SW 1271 (cell line): ENCODE measurements at places on chromosomes 3 and 15.
A peak's percentile ranks its signal among the peaks of the same experiment; 100 is the strongest.

GRCh38 chr3:124118397-124118796, 126.5 kb upstream of the ROPN1 start:
- DNase-seq: no peak

DNA sequence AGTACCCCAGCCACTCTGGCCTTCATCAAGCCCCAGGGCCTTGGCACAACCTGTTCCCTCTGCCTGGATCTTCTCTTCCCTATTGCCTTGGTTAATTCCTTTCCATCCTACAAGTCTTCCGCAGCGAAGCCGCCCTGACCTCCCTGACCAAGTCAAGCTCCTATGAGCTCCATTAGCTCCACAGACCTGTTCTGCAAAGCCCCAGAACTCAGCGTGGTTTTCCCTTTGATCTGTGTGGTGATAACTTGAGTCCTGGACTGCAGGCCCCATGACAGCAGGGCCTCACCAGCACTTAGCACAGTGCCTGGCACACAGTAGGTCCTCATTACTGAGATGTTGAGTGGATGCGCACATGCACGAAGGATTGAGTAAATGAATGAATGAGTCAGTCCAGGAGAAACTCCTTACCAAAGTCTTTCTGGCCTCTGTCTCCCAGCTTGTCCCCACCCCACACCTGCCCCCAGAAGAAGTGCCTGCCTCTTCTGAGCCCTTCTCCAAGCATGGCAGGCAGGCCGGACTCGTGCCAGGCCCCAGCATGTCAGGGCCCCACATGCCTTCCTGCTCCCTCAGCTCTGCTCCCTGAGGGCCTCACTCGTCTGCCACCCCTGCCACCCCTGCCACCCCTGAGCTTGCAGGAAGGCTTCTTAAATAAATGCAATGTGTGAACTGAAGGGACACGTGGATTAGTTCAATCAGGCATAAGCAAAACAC, 6.3 kb downstream of the ANPEP start:
- no peak for DNase-seq

DNA sequence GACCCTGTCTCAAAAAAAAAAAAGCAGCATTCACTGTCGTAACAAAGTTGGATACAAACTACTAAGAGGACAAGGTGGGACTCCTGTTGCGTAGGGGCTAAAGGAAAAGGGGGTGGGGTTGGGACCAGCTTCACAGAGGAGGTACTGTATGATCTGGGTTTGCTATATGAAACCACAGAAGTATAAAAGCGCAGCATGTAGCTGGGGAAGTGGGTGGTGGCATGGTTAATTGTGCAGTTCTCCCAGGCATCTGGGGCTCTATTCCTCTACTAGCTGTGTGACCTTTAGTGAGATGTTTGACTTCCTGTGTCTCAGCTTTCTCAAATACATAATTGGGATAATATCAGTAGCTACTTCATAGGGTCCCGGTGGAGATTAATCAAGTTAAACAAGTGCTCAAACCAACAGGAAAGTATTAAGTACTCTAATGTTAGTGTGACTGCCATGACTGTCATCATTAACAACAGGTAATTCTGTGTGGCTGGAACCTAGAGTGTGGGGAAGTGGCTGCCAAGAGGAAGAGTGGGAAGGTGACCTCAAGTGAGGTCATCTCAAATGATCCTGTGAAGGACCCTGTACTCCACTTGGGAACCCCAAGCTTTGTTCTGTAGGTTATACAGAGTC, 11.5 kb downstream of the PARP16 start:
- no peak for DNase-seq

DNA sequence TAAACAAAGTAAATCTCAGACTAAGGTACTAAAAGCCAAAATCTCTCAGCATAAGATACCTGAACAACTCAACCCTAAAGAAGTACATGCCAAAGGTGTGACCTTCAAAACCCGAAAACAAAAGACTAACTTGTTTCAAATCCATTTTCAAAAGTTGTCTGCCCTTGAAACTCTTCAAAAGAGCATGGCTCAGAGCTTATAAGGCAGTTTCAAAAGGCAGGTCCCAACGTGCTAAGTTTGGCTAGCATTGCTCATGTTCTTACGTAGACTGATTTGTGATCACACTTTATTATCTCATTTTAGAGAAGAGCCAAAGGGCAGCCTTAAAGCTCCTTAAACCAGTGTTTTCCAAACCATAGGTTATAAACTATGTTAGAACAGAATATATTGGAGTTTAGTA, 112.2 kb downstream of the FEZF2 start:
- no peak for DNase-seq

GRCh38 chr15:27693280-27693679, 405.8 kb downstream of the OCA2 start:
- no peak for DNase-seq

- no peak for DNase-seq
These were observed at the start of gene PARP15 for GRCh38 chr3:122577409-122578031. TSS of gene PARP15 (plus strand) at chr3:122577650. CDS start at chr3:122577668, 18 bp downstream.

DNA sequence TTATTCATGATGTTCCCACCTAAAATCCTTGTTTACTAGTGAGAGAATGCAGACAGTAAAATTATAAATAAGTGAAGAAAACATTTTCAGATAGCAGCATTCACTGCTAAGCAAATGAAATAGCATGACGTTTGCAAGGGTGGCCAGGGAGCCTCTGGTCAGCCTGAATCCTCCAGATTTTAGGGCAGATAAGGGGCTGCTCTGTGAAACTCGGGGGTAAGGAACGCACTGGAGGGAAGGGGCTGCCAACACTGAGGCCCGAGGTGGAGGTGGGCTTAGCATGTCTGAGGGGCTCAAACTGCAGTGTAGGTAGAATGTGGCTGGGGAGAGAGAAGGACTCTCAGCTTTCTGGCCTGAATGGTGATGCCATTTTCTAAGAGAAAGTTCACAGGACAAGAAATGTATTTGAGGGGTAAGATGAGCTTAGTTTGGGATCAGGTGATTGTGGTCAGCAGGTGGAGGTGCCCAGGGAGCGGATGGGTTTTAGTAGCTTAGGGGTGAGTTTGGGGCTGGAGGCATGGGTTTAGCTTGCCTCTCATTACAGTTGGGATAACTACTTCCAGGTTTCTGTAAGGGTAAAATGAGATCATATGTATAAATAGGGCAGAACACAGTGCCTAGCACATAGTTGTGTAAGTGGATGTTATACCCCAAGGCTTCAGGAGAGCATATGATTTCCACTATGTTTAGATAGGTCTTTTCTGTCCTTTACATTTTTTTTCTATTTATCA, 20.5 kb downstream of the GPR171 start:
- DNase-seq: no peak

DNA sequence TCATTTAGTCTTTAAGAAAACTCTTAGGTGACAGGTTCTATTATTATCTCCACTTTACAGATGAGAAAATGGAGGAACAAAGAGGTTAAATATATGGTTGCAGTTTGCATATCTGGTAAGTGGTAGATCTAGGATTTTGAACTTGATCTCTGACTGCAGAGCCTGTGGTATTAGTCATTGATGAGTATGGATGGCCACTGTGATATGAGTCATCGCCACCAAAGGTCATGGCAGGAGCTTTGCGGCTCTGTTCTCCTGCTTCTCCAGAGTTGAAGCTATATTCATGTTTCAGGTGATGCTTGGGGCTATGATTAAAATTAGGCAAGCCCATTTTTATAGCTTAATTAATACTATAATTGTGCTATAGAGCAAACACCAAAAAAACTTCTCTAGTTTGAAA, 306.2 kb upstream of the DPPA4 start:
- peak; percentile 69 for DNase-seq

DNA sequence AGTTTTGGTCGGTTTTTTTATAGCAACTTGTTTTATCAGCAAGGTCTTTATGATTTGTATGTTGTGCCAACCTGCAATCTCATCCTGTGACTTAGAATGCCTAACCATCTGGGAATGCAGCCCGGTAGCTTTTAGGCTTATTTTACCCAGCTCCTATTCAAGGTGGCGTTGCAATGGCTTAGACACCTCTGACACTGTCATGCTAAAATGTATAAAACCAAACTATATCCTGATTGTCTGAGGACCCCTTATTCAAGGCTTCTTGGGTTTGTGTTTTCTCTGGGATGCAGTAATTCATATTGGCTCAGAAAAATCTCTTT, 209.0 kb upstream of the ALCAM start:
- no peak for DNase-seq

DNA sequence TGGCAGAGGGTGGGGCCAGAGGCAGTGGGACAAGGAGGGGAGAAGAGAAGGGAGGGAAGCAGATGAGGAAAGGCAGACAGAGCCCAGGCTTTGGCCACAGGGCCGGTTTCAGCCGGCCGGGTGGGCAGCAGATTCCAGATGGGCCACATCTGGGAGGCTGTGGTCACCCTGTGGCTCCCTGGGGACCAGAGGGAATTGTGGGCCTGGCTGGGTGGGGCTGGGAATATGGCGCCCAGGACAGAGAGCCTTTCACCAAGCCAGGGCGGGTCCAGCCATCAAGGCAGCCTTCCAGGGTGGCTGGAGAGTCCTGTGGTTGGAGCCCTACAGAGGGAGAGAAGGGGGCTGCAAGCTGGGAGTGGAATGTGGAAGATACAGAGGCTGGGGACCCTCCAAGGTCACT, 18.9 kb downstream of the PTH1R start:
- DNase-seq: no peak

GRCh38 chr3:190378240-190378891, 9.6 kb upstream of the CLDN16 start:
- no peak for DNase-seq

GRCh38 chr3:13025778-13026518, 47.3 kb downstream of the IQSEC1 start:
- no peak for DNase-seq

- DNase-seq: no peak
These were observed 225.2 kb upstream of the NR2E3 start for GRCh38 chr15:71585159-71585558.

DNA sequence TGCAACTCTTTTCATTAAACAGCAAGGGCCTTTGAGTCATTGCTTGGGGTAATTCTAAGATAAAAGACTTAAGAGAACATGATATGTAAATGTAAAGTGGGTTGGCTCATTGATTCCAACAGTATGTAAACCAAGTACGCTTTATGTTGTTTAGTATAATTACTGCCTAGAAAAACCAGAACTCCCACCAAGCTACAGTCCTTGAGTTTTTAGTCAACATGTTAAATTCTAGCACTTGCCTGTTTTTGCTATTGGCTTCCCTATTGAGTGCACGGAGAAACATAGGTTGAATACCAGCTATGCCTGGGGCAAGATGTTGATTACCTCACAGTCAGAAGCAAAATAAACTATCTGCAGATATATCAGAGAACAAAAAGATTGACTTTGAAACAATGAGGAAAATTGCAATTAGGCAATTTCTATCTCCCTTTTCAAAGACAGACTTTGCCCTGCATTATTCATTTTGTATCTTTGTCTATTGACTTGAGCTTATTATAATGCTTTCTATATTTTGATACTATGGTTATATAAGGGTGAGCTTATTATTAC, 179.3 kb downstream of the ZPLD1 start:
- no peak for DNase-seq

- DNase-seq: no peak
These were observed 82.4 kb upstream of the PLCL2 start for GRCh38 chr3:16802389-16802788.

- DNase-seq: no peak
These were observed 21.8 kb downstream of the RARB start for GRCh38 chr3:25449857-25450256.
